ENCODE measurements at places on chromosomes 7 and 10. TPM values are rescaled to one million over a fixed set of nuclear protein-coding genes. Genes with fewer than 3 reads are reported as not detected.

KDM7A gene
- 20.5 TPM for total RNA-seq

HOXA3 gene
- total RNA-seq = not detected

DNA sequence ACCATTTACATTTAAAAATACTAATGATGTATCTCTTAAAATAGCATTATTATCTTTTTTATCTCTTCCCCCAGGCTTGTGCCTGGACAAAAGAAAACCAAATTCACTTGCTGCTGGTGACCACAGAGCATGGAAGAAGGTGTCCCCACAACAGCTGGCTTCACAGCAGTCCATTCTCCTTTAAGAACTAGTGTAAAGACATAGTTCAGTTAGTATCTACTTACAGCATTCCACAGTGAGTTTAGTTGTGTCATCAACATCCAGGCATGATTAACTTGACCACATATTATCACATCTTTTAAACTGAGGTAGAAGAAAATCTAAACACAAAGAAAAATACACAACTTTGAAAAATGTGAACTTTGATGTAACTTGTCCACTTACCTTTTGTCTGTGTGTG is 55.0 kb downstream of the LRRC17 start:
- no peak overlapping the region for H3K4me3 ChIP-seq
- peaks cover 2% of the 10 kb centered on the region for H3K4me1 ChIP-seq
- H3K27ac ChIP-seq = no peak overlapping the region
- no peaks in the 10 kb centered on the region for H3K36me3 ChIP-seq
- H3K27me3 ChIP-seq = no peaks in the 10 kb centered on the region

DNA sequence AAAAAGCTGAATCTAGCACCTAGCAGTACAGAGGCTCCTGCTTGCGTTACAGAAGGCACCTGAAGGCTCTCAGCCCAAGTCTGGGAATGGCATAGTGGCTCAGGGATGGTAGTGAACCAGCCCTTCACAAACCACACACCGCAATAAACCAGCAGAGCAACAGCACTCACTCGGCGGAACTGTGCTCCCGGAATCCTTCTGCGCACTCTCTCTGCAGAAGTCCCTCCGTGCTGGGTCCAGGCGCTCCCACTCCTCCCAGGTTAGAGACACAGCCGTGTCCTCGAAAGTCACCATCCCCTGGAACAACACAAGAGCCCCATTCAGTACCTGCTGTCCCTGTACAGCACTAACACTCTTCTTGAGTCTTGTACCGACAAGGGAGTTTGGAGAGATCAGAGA is 1.5 kb downstream of the ZNF394 start:
- peaks cover 50% of the 10 kb centered on the region for H3K36me3 ChIP-seq
- peaks cover 18% of the 10 kb centered on the region for H3K4me1 ChIP-seq
- H3K4me3 ChIP-seq = peak overlapping the region; percentile 94
- H3K27me3 ChIP-seq = no peaks in the 10 kb centered on the region

TAS2R4 gene
- total RNA-seq = 1.4 TPM

DNA sequence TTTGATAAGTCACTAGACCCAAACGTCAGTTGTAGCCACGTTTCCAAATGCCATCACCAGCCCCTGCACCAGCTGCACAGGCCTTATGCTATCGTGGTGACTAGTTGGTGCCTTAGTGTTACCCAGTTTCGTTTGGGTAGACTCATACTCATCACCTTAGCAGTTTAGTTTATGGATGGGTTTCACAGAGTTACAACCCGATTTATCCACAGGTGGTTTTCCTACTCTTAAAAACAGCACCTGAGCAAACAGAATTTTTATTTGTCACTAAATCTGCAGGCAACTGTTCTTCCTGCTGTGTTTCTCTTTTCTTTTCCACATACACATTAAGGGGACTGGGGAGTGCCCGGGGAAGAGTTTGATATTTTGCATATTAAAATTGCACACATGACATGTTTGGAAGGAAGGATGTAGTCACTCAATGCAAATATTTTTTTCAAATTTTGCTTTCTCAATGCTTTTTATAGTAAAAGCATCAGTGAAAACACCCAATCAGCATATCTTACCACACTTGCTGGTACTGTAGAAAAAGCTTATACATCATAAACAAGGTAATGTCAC is 41.6 kb downstream of the PDSS1 start:
- H3K4me3 ChIP-seq = no peak overlapping the region
- no peak for DNase-seq
- H3K27ac ChIP-seq = no peak overlapping the region
- no peaks in the 10 kb centered on the region for H3K27me3 ChIP-seq
- H3K4me1 ChIP-seq = peaks cover 12% of the 10 kb centered on the region
- peaks cover 37% of the 10 kb centered on the region for H3K36me3 ChIP-seq

LIPJ gene
- 0.17 TPM for total RNA-seq

- no peaks in the 10 kb centered on the region for H3K36me3 ChIP-seq
- DNase-seq = no peak
- H3K4me3 ChIP-seq = no peak overlapping the region
- H3K27me3 ChIP-seq = no peaks in the 10 kb centered on the region
- H3K27ac ChIP-seq = no peak overlapping the region
Observed at GRCh38 chr7:117828825-117829224, 44.4 kb downstream of the CTTNBP2 start.

PHKG1 gene
- 2.4 TPM for total RNA-seq

RNF148 gene
- not detected for total RNA-seq

LRIT1 gene
- total RNA-seq = not detected

- H3K36me3 ChIP-seq = peaks cover under 1% of the 10 kb centered on the region
- no peak overlapping the region for H3K4me3 ChIP-seq
- H3K27ac ChIP-seq = no peak overlapping the region
- no peak for DNase-seq
- peaks cover 53% of the 10 kb centered on the region for H3K27me3 ChIP-seq
Observed at GRCh38 chr7:151173386-151174245, 6.1 kb upstream of the GBX1 start.

PPRC1 gene
- total RNA-seq = 46.4 TPM

GRCh38 chr7:153017223-153017622 is 257.7 kb downstream of the ACTR3B start:
- H3K27me3 ChIP-seq = peaks cover 2% of the 10 kb centered on the region

DNA sequence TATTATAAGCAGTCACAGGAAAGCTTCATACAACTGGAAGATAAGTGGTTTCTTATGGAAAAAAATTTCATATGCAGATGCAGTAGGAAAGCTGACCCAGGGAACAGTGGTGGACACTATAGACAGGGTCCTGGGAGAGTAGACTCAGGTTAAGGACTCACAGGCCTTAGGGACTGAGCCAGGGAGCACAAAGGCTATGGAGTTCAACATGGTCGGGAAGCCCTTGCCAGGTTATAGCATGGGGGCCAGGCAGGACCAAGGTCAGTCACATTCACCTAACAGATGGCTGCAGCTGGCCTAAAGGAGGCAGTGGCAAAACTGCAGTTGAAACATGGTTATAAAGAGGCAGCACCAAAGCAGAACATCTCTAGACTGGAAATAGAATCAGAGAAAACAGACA is 54.9 kb upstream of the UNC5B start:
- H3K27ac ChIP-seq = no peak overlapping the region
- peaks cover 14% of the 10 kb centered on the region for H3K4me1 ChIP-seq
- DNase-seq = no peak
- H3K36me3 ChIP-seq = no peaks in the 10 kb centered on the region
- H3K4me3 ChIP-seq = no peak overlapping the region

DNA sequence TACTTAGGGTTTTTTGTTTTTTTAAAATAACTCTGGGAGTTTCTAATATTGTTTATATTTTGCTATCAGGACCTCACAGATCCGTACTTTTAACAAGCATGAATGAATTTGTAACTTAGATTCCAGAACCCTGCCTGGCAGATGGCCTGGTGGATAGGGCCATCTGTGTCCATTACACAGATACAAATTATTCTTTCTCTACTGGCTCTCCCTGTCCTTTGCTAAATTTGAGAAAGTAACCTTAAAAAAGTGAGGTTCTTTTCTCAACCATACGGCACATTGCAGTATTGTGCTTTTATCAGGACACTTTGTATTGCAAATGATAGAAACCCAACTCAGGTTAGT is 26.6 kb downstream of the LCOR start:
- no peak for DNase-seq
- no peak overlapping the region for H3K4me3 ChIP-seq
- no peak overlapping the region for H3K27ac ChIP-seq
- H3K27me3 ChIP-seq = no peaks in the 10 kb centered on the region
- H3K36me3 ChIP-seq = peaks cover 24% of the 10 kb centered on the region

C10orf62 gene
- not detected for total RNA-seq

DNA sequence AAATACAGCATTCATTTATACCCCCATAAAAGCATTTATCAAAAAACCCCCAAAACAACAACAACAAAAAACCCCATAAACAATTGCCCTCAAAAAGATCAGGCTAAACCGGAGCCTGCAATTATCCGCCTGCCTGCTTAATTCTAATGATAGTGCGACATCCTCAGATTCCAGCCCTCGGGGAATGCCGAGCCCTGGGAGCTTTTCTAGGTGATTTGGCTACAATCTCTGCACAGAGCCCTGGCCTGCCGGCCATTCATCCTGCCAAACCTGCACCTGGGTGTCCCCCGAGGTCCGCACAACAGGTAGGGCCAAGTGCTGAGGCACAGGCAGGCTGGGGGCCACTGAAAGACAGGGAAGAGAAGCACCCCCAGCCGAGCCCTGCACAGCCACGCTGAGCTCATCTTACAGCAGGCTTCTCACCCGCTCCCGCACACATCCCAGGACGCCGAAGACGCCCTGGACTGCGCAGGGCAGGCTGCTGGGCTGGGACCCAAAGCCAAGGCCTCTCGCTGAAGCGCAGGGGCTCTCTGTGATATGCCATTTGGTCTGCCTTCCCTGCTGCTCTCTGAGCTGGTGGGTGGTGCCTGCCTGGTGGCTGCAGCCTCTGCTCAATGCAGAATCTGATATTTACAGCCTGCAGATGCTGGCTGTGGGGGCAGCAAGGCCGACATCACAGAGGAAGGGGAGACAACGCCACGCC is 57.5 kb downstream of the CAMK2B start:
- no peak overlapping the region for H3K27ac ChIP-seq
- H3K4me3 ChIP-seq = no peak overlapping the region
- DNase-seq = no peak
- H3K4me1 ChIP-seq = no peaks in the 10 kb centered on the region
- H3K27me3 ChIP-seq = no peaks in the 10 kb centered on the region
- H3K36me3 ChIP-seq = no peaks in the 10 kb centered on the region

SPDYE16 gene
- total RNA-seq = 0.71 TPM

- H3K4me3 ChIP-seq = no peak overlapping the region
- H3K27ac ChIP-seq = no peak overlapping the region
- no peak for DNase-seq
- H3K36me3 ChIP-seq = peaks cover under 1% of the 10 kb centered on the region
- peaks cover 9% of the 10 kb centered on the region for H3K4me1 ChIP-seq
Observed at GRCh38 chr7:88046839-88047573, 113.0 kb downstream of the ADAM22 start.

TSPAN33 gene
- total RNA-seq = 10.0 TPM

CALD1 gene
- not detected for total RNA-seq

SUMF2 gene
- 156 TPM for total RNA-seq

- H3K4me1 ChIP-seq = no peaks in the 10 kb centered on the region
- H3K27me3 ChIP-seq = no peaks in the 10 kb centered on the region
- H3K4me3 ChIP-seq = no peak overlapping the region
- H3K36me3 ChIP-seq = no peaks in the 10 kb centered on the region
Observed at GRCh38 chr7:83413424-83413823, 235.5 kb downstream of the SEMA3E start.

DNA sequence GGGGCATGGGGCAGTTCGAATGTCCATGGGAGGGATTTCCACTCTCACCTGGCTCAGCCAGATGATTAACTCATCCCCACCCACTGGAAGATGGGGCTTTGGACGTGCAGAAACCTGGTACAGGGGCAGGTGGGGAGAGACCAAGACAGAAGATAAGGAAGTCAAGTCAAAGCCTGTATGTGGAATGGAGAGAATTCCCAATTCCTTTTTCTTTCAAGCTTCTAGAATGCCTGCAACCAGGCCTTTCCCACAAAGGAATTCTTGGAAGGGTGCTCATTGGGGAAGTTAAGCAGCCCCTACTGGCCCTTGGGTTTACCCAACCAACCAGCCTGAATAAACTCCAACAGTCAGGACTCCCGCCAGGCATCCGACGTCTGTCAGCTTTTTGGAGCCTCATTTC is 39.1 kb downstream of the CCM2 start:
- no peak overlapping the region for H3K27ac ChIP-seq
- H3K4me3 ChIP-seq = no peak overlapping the region
- no peaks in the 10 kb centered on the region for H3K27me3 ChIP-seq
- H3K4me1 ChIP-seq = peaks cover 29% of the 10 kb centered on the region
- DNase-seq = no peak
- peaks cover 49% of the 10 kb centered on the region for H3K36me3 ChIP-seq

ARHGAP19 gene
- 44.5 TPM for total RNA-seq

- no peak for DNase-seq
- peaks cover 13% of the 10 kb centered on the region for H3K36me3 ChIP-seq
- H3K4me3 ChIP-seq = no peak overlapping the region
- no peaks in the 10 kb centered on the region for H3K27me3 ChIP-seq
- H3K27ac ChIP-seq = no peak overlapping the region
Observed at GRCh38 chr10:3906511-3907111, 121.6 kb upstream of the KLF6 start.

DNA sequence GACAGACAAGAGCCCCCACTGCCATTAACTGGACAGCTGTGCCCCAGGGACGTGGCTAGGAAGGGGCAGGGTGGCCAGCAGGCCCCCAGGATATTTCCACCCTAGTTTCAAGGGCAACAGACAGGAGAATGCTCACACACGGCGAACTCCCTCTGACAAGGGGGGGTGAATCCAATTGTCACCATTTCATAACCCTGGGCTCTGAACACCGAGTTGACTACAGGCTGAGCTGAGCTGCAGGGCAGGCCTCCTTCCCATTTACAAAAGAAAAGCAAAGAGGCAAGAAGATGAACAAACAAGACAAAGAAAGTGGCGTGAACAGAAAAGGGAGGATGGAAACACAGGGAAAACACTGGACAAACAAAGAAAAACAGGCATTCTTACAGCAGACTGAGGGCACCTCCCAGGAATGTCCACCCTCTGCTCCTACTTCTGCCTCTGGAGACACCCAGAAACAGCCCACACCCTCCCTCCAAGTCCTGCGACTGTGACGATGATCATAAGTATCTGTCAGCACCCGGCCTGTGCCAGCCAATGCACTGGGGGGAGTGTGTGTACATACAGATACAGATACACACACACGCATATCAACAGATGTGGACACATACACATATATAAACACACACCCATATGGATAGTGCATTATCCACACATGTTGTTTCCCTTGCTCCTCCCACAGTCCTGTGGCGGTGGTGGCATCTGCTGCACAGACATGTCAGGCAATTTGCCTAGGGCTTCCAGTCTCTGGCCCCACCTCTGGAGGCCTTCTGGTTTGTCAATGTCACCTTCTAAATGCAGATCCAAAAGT is 66.2 kb downstream of the FAM53B start:
- peak overlapping the region; percentile 73 for H3K27ac ChIP-seq
- peak overlapping the region; percentile 65 for H3K4me3 ChIP-seq
- peaks cover 19% of the 10 kb centered on the region for H3K36me3 ChIP-seq
- DNase-seq = no peak

ACTL6B gene
- total RNA-seq = not detected

DNA sequence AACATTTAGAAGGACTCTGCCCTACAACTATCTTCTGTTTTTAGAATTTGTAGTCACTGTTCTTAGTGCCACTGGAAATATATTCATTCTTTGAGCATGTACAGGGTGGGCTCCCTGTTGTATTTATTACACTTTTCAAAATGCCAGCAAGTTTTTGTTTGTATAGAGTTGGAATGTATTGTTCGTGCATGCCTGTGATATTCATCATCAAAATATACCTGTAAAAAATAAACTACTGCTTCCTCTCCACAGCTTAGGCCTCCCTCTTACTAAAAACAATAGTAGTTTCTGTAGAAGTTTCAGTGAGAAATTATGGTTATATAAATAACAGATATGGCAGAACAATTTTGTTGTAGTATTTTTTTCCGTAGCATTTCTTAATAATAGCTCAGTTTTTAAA is 61.6 kb downstream of the NHLRC2 start:
- no peak overlapping the region for H3K27ac ChIP-seq
- H3K4me3 ChIP-seq = no peak overlapping the region
- DNase-seq = no peak
- no peaks in the 10 kb centered on the region for H3K4me1 ChIP-seq
- peaks cover 2% of the 10 kb centered on the region for H3K27me3 ChIP-seq
